ENCODE measurements at places on chromosomes 16 and 17.

DNA sequence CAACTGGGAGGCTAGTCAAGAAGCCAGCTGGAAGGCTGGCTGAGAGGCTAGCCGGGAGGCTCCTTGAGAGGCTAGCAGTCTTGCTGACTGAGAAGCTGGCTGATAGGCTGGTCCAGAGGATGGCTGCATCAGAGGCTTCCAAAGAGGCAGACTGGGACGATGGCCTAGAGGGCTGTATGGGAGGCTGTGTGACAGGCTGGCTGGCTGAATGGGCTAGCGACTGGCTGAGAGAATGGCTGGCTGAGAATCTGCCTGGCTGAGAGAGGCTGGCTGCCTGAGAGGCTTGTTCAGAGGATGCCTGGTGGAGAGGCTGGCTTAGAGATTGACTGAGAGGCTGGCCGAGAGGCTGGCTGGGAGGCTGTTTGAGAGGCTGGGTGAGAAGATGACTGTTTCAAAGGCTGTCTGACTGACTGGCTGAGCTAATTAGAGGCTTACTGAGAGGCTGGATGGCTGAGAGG, 34.8 kb upstream of the ACSM2B start:
- DNase-seq, result no peak

DNA sequence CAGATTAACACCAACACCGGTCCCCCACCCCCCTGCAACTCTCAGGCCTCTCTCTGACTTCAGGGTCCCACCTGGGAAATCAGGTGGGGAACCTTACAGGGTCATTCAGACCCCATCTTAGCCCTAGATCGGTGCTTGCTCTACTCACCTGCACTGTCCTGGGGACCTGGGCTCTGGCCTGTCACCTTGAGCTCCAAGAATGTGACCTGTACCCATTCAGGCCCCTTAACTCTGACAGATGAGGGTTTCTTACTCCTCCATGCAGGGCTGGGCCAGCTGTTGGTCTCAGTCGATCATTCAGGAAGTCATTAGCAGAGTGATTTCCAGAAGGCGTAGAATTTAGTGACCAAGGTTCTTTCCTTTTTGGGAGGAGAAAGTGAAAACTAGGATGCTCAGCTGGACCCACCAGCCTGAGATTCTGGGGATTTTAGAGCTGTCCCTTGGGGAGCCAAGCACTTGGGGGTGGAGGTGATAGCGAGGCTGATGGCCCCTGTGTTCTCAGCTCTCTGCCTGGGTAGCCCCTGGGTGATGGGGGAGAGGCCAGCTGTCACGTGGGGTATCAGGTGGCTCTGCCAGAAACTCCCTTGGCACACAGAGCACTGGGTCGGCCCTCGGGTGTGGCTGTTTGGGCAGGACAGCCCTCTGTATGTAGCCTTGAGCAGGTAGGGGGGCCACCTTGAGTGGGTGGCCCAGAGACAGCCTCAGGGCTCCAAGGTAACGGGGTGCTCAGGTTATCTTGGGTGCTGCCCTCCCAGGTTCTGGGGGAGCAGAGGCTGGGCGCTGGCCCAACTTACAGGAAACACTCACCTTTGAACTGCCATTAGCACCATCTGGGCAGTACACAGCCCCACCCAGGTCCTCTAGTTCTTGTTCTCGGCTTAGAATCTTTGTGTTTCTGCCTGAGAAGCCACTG, 724 bp downstream of the MVP start:
- no peak for DNase-seq

DNA sequence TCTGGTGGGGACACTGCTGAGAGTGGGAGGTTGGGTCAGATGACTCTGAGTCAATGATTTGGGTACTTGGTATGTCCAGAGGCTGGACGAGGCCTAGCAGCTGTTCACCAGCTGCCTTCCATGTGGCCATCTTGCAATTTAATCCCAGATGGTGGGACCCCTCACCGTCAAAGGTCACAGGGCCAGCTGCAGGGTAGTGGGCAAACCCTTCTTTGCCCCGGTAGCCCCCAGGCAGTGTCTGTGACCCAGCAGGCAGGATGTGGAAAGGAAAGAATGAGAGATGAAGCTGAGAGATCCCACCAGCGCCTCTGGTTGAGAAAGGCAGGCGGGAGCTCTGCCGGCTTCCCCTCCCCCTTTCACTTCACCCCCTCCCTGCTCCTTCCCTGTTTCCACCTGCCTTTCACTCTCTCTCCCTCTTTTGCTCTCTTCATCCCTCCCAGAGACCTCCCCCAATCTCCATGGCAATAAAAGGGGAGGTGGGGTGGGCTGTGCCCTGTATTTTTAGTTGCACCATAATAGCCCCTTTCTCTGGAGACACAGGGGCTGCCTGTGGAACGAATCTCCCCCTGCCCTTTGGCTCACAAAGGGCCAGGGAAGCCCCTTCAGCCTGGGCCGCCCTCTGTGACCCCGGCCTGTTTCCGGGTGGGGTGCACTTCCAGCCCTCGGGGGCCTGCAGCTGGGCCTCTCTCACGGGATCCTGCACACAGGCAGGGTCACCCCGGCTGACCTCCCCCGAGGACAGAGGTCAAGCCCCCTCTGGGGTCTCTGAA, 20.2 kb downstream of the CDK5RAP3 start:
- DNase-seq, result no peak

DNA sequence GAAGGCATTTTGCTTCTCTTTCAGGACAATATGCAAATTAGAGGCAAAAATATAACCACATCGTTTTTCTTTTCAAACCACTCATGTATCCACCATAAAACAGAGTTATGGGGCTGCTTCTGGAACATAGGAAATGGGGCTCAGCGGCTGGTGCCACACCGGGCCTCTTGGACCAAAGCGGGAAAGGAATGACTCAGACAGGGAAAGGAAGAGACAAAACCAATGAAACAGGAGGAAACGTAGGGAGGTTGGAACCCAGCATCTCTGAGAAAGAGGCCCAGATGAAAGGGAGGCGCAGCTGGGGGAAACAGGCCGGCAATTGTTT, 28.5 kb downstream of the CUEDC1 start:
- no peak for DNase-seq

- no peak for DNase-seq
These were observed 15.0 kb downstream of the GINS2 start for GRCh38 chr16:85673529-85674417.

DNA sequence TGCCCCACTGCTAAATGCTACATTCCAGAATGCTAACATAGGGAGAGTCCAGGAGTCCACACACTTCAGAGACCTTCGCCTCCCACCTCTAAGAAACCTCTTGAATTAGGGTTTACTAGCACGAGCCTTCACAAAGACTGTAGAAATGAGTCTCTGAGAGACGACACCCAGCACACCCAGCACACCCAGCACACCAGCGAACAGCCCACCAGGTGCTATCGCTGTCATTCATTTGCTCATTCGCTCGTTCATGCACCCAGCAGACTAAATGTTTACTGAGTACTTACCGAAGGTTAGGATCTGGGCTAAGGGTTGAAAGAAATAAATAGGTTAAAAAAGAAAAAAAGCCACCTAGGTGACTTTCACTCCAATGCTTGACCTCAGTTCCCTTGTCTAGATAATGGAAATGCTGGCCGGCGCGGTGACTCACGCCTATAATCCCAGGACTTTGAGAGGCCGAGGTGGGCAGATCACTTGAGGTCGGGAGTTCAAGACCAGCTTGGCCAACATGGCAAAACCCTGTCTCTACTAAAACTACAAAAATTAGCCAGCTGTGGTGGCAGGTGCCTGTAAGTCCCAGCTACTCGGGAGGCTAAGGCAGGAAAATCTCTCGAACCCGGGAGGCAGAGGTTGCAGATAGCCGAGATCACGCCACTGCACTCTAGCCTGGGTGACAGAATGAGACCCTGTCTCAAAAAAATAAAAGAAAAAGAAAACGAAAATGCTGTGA, 100.8 kb downstream of the ADCY9 start:
- no peak for DNase-seq

GRCh38 chr16:89216315-89217137, 977 bp upstream of the ZNF778 start:
- no peak for DNase-seq

GRCh38 chr17:5226940-5227878, 7.5 kb downstream of the SCIMP start:
- DNase-seq, result no peak

- no peak for DNase-seq
These were observed 235.3 kb downstream of the SEC14L1 start for GRCh38 chr17:77375917-77376651.

DNA sequence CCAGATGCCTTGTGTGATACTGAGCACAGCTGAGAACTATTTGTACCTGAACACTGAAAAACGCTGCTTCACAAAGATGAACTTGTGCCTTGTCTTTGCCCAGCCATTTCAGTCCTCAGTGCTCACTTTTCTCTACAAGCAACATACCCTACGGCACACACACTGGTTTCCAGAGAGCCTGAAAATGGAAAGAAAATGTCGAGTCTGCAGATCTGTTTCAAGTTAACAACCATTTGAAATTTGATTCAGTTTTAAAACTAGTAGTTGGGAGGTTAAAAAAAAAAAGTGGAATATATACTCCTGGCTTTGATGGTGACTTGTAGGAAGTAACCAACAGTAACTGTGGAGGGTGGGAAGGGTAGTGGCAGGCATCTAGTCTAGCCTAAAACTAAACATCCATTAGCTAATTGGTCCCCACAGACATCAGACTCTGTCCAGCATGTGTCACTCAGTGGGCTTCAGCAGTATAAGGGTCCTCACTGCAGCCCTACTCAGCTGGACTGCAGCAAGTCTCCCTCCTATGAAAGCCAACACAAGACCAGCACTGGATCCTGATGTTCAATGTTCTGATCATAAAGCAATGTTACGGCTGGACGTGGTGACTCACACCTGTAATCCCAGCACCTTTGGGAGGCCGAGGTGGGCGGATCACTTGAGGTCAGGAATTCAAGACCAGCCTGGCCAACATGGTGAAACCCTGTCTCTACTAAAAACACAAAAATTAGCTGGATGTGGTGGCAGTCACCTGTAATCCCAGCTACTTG, 27.1 kb downstream of the ERN1 start:
- no peak for DNase-seq

GRCh38 chr16:78584213-78584860, 484.9 kb downstream of the WWOX start:
- no peak for DNase-seq

DNA sequence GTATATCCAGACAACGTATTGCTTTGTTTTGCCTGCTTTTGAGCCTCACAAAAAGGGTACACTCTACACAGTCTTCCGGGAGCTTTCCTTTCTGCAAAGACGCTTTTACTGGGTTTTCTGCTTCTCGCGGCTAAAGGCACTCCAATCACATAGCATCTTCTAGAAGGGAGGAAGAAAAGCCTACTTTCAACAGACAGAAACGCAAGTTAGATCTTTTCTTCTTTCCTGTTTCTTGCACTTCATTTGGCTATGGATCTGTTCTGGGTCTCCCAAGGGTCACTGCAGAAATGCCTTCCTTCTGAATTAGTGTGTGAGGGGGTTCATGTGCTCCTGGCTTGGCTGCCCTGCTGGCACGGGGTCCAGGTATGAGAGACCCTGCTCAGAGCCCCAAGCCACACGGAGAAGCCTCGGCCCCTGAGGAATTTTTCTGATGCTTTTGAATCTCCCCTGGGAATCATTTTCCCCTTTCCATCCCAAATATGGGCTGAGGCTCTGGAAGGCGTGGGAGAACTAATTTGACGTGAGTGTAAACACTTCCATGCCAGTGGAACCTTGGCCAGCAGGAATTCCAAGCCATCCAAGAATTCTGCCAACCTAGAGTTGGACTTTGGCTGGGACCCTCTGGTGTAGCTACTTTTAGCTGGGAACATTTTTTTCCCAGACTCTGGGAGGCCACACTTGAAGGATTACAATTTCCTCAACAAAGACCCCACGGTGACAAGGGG, 49.6 kb upstream of the NKD1 start:
- DNase-seq, result no peak

DNA sequence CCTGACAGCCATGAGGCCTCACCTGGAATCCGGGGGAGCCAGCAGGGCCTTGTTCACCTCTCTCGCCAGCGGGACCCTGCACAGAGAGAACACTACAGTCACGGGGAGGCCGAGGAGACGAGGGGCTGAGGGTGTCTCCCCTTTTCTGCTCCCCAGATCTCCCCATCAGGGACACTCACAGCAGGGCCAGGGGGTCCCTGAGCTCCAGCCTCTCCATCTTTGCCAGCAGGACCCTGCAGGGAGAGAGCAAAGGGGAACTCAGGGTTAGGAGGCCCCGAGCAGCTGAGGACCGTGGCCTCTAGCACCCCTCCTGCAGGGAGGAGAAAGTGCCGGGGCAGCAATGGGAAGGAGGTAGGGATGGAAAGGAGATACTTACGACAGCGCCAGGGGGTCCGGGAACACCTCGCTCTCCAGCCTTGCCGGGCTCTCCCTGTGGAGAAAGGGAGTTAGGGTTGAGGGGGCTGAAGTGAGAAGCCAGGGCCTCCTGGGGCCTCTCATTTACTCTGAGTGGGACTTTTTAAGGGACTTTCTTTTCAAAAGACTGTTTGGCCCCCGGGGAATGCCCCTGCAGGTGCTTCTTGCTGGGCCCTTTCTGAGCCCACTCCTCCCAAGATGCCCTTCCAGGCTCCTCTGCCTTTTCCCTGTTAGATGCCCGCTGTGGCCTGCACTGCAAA, 8.7 kb downstream of the COL1A1 start:
- no peak for DNase-seq

DNA sequence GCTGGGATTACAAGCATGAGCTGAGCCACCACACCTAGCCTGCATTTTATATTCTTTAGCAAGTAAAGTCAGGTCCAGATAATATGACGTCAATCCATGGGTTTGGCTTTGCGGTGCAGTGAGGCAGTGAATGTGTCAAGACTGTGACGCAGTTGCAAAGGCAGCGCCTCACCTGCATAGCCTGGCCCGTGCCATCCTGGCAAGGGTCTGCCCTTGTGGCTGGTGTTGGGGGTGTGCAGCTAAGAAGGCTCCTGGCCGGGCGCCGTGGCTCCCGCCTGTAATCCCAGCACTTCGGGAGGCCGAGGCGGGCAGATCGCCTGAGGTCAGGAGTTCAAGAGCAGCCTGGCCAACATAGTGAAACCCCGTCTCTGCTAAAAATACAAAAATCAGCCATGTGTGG, 7.0 kb downstream of the PDF start:
- DNase-seq, result no peak

DNA sequence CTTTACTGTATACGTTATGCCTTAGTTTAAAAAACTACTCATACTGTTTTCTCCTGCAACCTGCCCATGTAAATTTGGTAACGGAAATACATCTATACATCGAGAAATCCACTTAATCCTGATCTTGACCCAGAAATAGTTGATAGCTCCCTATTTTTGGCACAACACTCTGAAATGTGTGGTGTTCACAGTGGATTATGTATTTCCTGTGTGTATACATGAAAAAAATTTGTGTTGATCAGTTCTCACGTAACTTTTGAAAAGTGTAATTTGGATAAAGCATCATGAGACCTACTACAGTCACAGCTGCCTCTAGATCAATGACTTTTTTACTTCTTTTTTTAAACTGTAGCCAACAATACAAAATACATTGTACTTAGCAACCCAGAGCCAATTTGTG, 90.7 kb downstream of the VMP1 start:
- DNase-seq, result no peak

DNA sequence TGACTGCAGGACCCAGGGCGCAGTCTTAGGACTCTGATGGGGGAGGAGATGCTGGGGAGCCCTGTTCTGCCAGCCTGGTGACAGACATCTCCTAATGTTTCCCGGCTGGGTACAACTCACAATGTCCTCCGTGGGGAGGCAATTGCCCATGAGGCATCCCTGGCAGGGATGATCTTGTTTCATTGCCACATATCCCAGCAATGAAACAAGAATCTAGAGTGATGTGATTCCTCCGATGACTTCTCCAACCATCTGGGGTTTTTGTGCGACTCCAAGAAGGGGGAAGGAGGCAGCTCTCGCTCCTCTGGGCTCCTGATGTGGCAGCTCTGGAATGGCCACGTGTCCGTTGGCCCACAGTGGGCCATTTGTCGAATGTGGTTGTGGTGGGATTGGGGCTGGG, 255.8 kb downstream of the SEC14L1 start:
- no peak for DNase-seq
